Breast epithelium (tissue), 4 donors: ENCODE measurements at places on chromosomes 6 and 20. TPM values are rescaled to one million over a fixed set of nuclear protein-coding genes. Genes with fewer than 3 reads are reported as not detected.
A peak's percentile ranks its signal among the peaks of the same experiment; 100 is the strongest.

GRCh38 chr6:136657666-136658065 lies 107.4 kb upstream of the MAP7 start:
- DNase-seq: no peak

- DNase-seq: no peak
Observed at GRCh38 chr6:23547851-23548250, 578.2 kb upstream of the NRSN1 start.

RAET1E gene
- total RNA-seq: not detected

GRCh38 chr20:21101453-21101931 lies 4.7 kb downstream of the LINC00237 start:
- DNase-seq: no peak

GRCh38 chr20:44642203-44643153 lies 9.0 kb downstream of the ADA start:
- peak; percentile 60 for DNase-seq

TGM3 gene
- not detected for total RNA-seq

DNA sequence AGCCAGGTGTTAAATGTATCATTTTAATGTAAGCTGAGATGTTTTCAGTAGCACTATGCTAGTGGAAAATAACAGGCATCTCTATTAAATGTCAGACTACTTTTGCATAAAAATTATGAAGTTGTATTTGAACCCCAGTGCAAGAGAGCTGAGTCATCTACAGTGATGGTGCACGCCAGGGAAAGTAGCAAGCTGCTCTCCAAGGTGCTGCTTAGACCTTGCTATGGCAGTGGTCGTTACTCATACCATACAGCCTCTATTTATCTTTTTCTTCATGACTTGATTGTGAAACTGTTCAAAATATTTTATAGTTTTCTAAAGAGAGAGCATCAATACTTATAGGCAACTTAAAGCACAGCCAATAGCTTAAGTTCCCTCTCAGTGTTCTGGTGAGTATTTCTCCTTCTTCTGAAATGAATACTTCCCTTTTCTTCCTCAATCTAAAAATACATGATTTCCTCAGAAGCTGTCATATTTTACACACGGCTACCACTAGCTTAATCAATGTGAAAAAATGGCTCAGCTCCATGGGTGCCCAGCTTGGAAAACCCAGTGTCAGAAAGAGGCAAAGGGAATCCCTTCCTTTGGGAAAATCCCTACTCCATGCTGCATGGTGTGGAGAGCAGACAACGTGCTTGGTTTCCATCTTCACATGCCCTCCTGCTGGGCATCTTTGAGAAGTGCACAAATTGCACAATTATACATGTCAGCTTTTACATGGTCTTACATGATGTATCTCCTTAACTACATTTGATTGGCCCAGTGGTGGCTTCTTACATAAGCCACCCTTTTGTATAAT lies 105.6 kb downstream of the ELOVL4 start:
- DNase-seq: no peak

GRCh38 chr6:14396826-14397517 lies 279.4 kb downstream of the CD83 start:
- DNase-seq: no peak

- no peak for DNase-seq
Observed at GRCh38 chr6:99324996-99325395, 24.5 kb downstream of the FAXC start.

- DNase-seq: no peak
Observed at GRCh38 chr6:110939429-110940200, 18.9 kb upstream of the GTF3C6 start.

- no peak for DNase-seq
Observed at GRCh38 chr20:42350521-42350920, 732.3 kb upstream of the CHD6 start.

DNA sequence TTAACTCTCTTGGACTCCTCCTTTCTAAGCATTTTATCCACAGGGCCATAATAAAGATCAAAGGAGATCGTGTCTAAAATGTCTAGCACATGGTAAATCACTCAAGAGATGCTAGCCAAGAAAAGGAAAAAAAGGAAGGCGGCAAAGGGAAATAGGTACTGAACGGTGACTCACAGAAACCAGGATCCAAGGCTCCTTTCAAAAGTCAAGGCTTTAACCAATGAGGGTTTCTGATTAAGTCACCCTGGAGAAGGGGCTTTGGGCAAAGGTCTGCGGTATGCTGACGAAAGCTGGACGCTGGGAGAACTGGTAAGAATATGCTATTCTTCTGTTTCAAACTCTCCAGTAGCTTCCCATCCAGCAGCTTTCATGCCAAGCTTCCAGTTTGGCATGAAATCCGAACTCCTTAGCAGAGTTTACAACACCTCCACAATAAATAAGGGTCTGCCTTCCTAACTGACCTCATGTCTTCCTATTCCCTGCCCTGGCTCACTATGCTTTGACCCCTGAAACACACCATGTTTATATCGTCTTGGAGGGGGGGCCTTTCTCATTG lies 1.0 kb downstream of the TOMM34 start:
- DNase-seq: no peak

RNASET2 gene
- total RNA-seq: 82.9 TPM
